Common myeloid progenitor, CD34-positive (primary cell): ENCODE measurements at places on chromosomes 4 and X.
A peak's percentile ranks its signal among the peaks of the same experiment; 100 is the strongest.

GRCh38 chrX:32514986-32515385 is 696.4 kb downstream of the DMD start:
- no peak for DNase-seq

DNA sequence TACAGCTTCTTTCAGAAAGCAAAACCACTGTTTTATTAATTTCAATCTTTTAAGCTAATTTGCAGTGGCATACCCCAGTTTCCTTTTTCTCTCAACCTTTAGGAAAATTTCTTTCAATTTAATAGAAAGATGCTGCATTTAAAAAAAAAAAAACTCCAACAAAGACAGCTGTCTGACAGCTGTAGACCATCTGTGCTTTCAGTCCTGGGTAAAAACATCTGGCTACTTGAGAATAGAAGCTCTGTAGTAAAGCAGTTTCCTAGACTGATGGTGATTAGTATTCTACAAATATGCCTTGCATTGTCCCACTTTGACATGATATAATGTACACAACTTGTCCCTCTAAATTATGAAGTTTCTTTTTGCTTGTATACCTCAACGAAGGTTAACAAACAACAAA is 197.8 kb downstream of the EDA start:
- DNase-seq = no peak

- no peak for DNase-seq
Measured at GRCh38 chr4:154944996-154945395, 163.9 kb downstream of the RBM46 start.

DNA sequence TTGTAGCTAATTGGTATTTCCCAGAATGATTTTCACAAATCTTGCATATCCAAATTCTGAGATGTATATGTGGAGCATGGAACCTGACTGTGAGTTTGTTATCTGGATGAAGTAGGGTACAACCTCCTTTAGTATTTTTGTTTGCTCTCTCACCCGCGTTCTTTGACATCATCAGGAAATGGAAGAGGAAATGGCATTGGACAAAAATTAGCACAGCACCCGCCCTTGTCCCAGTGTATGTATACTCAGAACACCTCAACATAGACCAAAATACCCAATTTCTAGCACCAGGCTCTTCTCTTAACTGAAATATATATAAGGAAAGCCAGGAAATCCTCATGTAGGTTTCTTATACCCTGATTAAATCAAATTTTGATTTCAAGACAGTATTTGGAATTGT is 6.9 kb upstream of the PGRMC2 start:
- no peak for DNase-seq

DNA sequence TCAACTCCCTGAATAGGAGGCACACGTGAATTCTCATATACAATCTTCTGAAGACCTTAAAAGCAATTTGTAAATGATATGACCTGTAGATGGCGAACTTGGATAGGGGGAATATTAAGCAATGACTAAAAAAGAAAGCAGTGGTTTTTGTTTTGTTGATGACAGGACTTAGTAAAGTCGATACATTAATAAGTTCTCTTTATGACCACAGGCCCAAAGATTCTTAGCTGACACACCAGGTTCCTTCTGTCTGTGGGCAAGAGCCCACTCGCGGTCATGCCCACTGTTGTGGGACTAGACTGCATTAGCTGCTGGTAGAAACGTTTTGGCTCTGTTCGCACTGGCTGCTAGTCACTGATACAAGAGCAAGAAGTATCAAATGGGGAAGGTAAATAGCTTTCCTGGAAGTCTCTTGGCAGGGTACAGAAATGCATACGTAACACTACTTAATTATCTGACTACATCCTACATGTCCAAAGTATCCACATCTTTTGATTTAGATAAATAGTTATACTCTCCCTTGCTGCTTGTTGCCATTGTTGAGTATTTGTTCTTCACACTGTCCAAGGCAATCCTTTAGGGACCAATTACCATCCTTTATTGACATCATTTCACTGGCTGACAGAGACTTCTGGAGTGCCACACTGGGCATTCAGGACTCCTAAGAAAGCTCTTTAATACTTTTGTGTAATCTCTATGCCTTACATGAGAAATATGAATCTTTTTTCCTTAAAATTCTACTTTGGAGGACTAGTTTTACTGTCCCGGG is 31.0 kb downstream of the ALPK1 start:
- DNase-seq = peak; percentile 77

GRCh38 chrX:73401591-73402266 is 45.1 kb upstream of the CDX4 start:
- DNase-seq = no peak

DNA sequence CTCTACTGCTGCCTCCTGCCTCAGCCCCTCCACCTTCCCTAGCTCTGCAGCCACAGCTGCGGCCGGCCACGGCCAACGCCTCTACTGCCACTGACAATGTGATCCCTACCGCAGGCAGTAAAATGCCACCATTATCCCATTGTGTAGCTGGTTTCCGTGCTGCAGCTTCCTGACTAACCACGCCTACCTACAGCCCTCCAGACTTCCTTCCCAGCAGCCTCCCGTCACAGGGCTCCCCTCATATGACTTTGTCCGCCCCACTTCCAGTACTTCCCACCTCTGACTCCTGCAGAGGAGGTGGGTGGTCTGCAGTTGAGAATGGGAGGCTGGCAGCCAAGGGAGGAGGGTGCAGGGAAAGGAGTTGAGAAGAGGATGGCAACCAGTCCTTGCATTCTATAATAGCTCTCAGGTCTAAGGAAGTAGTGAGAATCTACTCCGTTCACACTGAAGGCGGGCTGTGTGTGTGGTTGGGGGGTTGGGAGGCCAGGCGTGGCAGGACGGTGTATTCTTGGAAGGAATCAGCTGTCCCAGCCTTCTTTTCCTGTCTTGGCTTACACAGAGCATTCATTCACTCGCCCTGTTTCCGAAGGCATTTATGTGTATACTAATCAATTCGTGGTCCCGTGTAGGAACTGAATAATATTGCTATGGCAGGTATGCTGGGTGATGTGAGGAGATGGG is 33.1 kb upstream of the USP51 start:
- DNase-seq = no peak

- no peak for DNase-seq
Measured at GRCh38 chrX:4809571-4809970, 1096.1 kb upstream of the PRKX start.

- DNase-seq = no peak
Measured at GRCh38 chrX:150889131-150889530, 9.3 kb downstream of the CD99L2 start.
